ENCODE measurements at places on chromosomes 6 and 20. TPM values are rescaled to one million over a fixed set of nuclear protein-coding genes. Genes with fewer than 3 reads are reported as not detected.
A peak's percentile ranks its signal among the peaks of the same experiment; 100 is the strongest.

DNA sequence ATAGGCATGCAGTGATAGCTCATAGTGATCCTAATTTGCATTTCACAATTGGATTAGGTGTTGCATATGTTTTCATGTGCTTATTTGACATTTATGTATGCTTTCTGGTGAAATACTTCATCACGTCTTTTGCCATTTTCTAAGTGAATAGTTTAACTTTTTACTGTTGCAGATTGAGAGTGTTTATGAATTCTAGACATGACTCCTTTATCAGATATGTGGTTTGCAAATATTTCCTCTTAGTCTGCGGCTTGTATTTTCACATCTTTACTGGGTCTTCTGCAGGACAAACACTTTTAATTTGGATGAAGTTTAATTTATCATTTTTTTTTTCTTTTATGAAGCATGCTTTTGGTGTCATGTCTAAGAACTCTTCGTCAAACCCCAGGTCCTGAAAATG, 39.2 kb downstream of the CCN2 start:
- DNase-seq, result no peak

DNA sequence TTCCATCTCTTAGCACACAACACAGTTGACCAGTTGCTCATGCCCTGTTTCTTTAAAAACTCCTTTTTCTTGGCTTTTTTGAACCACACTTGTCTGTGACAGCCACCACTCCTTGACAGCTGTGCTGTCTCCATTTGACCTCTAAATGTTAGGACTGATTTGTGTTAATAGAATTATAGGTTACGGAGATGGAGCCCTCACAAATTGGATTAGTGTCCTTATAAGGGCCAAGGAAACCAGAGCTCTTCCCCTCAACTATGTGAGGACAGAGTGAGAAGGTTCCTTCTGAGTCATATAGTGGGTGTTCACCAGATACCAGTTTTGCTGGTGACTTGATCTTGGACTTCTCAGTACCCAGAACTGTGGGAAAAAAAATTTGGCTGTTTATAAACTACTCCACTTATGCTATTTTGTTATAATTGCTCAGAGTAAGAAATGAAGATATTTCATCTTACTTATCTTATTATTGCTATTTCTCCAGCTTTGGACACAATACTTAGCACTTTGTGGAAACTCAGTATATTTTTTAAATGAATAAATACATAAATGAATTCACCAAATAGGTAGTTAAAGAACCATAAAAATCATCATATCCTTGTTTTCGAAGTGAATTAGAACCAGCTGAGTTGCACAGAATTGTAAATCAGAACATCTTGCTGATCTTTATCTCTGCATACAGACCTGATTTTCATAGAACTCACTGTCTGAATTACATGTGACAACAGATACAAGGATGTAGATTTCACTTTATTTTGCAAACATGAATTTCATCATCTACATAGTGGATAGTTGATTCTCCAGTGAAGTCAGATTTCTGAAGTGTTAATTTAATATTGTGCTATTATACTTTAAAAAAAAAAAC, 598.5 kb upstream of the IRAK1BP1 start:
- no peak for DNase-seq

DNA sequence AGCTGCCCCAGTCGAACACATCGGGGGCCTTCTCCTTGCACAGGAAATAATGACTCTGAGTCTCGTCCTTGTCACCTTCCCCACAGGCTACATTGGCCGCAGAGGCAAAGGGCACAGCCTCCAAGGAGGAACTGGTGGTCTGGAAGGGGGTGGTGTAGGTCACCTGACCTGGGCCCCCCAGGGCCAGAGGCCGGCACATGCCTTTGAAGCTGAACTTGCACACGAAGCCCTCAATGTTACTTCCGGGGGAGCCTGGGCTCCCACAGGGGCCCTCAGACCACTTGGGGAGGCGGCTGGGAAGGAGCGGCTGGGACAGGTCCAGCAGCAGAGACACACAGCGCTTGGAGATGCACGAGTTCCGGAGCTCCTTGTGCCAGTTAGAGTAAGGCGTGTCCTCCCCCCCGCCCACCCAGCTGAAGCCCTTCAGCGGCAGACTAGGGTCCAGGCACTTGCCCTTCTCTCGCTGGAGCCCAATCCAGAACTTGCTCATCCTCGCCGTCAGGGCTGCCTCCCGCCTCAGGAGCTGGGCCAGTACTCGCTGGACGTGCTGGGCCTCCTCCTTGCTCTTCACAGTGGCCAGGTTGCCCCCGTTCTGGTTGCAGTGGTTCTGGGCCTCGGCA, 578 bp downstream of the CD93 start:
- no peak for DNase-seq

- DNase-seq, result peak; percentile 50
These were observed 11.0 kb upstream of the ARMC12 start for GRCh38 chr6:35725721-35726438.

- DNase-seq, result no peak
These were observed 503.7 kb downstream of the KIF16B start for GRCh38 chr20:16069389-16070010.

GRCh38 chr6:112173221-112173804, 81.1 kb downstream of the LAMA4 start:
- no peak for DNase-seq

DNA sequence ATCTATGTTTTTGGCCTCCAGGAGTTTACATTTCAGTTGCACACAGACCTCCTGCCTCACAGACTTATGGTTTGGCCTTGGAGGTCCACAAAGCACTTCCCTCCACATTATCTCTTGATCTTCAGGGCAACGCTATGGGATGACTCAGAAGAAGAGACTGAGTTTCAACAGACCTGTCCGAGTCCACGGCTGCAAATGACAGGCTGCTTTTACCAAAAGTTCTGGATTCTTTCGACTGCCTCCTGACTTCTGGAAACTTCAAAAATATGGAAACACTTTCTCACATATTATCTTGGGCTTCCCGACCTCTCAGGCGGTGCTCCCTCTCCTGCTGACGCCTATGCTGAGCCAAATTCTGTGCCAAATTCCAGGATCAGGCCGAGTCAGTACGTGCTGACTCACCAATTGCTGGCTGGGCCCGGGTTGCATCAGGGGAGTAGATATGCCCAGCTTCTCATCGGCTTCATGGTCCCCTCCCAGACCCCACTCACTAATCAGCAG, 190.2 kb downstream of the BMP7 start:
- DNase-seq, result no peak

GRCh38 chr6:118719351-118720124, 68.1 kb upstream of the CEP85L start:
- peak; percentile 57 for DNase-seq

Gene IMPG1
- not detected for total RNA-seq

GRCh38 chr6:82017288-82017687, 230.3 kb downstream of the IBTK start:
- DNase-seq, result no peak

DNA sequence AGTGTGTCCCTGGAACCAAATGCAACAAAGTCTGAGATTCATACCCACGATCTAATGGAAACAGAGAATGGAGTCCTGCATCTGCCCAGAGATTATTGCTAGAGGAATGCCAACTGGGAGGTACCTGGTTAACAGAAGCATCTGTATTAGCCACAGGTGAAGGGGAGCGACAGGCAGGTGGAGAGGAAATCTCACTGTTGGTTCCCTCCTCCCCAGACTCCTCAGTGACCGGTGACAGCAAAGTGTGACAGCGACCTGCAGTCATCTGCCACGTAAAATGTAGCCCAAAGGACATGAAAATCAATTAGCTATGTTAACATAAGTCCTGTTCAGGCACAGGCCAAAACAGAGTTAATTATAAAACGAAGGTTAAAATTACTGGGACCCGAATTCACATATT, 336.6 kb downstream of the SYNE1 start:
- DNase-seq, result no peak

DNA sequence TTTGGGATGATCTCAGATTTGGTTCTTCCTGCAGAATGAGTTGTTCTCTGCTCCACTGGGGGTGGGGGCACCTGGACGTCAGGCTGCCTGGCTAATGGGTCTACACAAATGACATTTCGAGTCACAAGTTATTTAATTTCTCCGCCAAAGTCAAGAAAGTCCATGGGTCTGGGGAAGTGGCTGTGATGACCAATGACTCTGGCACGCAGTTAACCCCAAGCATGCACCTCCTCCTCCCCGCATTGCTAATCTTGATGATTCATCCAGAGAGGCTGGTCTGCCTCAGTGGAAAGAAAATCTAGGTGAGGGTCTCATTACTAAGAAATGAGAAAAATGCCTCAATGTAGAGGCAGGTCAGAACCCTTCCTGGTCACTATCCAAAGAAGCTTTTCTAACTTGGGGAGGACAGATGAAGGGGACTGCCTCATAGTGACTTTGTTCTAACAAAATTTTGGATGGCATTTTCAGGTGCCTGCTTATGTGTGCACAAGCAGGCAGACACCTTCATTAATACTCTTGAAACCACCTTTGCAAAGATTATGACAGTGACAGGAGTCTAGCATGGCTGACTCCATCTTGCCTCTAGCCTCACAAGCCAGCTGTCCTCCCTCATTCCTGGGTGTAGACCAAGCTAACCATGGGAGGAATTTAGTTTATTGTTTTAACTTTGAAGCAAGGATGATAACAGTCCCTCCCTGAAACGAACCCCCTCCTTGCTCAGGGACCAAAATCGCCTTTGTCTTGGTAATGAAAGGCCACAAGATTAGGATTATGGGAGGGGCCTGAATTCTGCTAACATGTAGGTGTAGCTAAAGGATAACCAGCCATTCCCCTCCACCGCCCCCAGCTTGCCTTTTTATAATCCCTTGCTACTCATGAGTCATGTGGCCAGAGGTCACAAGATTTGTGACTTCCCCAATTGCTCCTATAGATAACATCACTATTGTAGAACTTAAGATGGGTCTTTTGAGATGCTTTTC, 98.6 kb upstream of the MRPS10 start:
- no peak for DNase-seq

Gene CHRNA4
- total RNA-seq, result not detected

Gene TCP11
- total RNA-seq, result not detected

GRCh38 chr20:36826554-36827244, 49.2 kb upstream of the TLDC2 start:
- no peak for DNase-seq

DNA sequence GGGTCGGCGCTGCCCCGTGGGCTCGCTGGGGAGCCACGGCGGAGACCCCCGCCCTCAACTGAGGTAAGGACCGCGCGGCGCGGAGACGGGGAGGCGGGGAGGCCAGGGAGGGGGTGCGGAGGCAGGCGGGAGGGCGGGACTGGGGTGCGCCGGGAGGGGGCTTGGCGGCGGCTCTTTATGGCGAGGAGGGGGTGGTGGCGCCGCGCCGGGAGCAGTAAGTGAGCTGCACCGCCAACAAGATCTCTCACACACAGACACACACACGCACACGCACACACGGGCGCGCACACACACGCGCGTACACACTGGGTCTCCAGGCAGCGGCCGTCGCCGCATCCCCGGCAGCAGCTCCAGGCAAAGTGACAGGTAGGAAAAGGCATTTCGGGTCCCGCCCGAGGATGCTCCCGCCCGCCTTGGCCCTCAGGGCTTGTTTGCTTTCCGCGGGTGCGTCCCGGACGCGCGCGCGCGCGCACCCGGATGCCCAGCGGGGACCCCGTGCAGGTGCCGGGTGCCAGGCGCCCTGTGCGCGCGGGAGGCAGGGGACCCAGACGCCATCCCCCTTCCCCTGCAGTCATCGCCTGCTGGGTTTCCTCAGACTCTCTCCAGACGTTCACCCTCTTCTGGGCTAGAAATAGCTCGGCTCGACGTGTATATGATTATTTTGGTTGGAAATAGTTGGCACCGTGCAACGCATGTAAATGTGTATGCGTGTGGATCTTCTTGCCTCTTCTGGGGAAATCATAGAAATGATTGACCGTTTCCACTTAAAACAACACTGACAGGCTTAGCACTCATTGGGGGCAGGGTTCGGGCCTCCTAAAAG, at the start of gene PLCB4:
Gene PLCB4, plus strand, starts transcription at position 247 of the 823 bp plus-strand sequence. CDS start 238,728 bp downstream, outside the sequence.
- DNase-seq, result peak; percentile 26

GRCh38 chr6:39029156-39030011, 19.2 kb upstream of the GLP1R start:
- DNase-seq, result peak; percentile 67

DNA sequence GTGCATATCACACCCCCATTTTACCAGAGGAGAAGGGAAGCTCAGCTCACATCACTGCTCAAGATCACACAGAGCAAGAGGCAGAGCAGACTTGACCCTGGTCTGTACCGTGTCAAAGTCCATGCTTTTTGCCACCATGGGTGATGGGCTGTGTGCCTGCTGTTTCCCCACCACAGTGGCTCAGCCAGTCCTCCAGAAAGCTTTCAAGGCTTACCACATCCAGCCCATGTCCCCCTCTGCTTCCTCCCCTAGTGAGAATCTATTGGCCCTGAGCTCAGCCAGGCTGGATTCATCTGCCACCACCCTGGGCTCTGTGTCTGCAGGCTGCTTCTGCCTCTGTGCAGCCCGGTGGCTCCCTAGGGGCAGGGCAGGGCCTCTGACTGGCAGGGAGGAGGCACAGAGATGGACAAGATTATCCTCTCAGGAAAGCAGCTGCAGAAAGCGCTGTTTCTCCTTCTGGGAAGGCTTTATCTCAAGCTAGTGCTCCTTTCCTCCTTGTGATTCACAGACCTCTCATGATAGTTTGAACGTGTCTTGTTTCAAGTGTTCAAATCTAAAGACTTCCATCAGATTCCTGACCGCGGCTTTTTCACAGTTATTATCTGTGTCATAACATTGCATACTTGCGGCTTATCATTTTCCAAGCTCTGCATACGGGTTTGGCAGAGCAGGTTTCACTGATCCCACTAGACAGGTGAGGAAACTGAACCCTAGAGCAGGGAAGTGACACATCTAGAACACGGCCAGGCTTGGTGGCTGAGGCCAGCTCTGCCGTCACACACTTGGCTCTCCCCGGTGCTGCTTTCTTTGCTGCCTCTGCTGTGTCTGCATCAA, 37.4 kb downstream of the VEGFA start:
- no peak for DNase-seq

- no peak for DNase-seq
These were observed 15.6 kb upstream of the BICRAL start for GRCh38 chr6:42766163-42766670.

Gene LY6G6F
- not detected for total RNA-seq

Gene SYTL3
- 65.3 TPM for total RNA-seq

Gene ULBP1
- 0.91 TPM for total RNA-seq

Gene MUCL3
- not detected for total RNA-seq

Gene VNN1
- not detected for total RNA-seq

Gene OARD1
- 38.9 TPM for total RNA-seq

GRCh38 chr20:16947479-16947878, 199.3 kb downstream of the OTOR start:
- DNase-seq, result no peak

DNA sequence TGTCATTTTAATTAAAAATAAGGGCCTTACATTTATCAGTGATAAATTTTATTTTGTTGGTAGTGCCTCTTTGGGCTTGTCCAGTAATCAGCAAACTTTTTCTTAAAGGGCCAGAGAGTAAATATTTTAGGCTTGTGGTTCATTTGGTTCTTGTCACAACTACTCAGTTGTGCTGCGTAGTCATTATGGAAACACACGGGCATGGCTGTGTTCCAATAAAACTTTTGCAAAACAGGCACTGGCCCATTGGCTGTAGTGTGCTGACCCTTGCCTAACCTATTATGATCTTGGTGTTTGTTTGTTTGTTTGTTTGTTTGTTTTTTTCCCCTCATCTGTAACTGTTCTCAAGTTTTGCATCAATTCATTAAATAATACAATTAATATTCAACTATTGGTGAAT, 19.4 kb downstream of the TBPL1 start:
- DNase-seq, result no peak
